ENCODE measurements at places on chromosomes 16 and 17.

GRCh38 chr17:49349541-49349940 is 12.5 kb downstream of the ZNF652 start:
- no peak for DNase-seq

DNA sequence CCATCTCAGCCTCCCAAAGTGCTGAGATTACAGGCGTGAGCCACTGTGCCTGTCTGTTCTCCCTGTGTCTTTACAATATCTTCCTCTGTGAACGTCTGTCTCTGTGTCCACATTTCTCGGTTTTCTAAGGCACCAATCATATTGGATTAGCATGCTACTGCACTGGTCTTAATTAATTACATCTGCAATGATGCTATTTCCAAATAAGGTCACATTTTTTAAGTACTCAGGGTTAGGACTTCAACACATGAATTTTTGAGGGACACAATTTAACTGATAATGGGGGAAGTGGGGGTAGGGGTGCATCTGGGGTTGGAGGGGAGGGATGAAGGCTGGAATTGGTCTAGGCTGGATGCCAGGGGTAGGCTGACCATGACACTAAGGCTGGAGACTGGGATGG is 102.6 kb downstream of the N4BP1 start:
- DNase-seq: no peak

GRCh38 chr16:85698935-85699558 is 10.3 kb upstream of the GINS2 start:
- DNase-seq: no peak

- no peak for DNase-seq
Measured at GRCh38 chr16:57422026-57422944, 17.7 kb downstream of the CCL17 start.

DNA sequence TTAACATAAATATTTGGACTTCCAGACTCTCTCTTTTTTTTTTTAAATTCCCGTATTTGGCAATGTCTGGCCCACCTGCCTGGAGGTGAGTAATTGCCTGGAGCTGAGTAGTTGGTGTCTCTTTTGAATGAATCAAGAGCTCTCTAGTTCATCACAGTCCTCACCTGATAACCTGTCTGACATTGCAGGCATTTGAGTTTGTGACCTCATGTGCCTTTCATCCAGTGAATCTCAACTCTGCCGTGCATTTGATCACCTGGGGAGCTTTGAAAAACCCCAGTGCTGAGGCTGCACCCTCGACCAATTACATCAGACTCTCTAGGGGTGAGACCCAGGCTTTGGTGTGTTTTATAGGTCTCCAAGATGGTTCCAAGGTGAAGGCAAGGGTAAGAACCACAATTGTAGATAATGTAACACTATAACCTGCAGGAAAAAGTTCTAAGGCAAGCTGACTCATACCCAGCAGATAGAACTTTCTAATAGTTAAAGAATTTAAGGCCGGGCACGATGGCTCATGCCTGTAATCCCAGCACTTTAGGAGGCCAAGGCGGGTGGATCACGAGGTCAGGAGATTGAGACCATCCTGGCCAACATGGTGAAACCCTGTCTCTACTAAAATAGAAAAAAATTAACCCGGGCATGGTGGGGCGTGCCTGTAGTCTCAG is 24.5 kb upstream of the HS3ST2 start:
- DNase-seq: no peak

GRCh38 chr17:27654654-27655524 is 23.9 kb downstream of the LGALS9 start:
- peak; percentile 65 for DNase-seq

DNA sequence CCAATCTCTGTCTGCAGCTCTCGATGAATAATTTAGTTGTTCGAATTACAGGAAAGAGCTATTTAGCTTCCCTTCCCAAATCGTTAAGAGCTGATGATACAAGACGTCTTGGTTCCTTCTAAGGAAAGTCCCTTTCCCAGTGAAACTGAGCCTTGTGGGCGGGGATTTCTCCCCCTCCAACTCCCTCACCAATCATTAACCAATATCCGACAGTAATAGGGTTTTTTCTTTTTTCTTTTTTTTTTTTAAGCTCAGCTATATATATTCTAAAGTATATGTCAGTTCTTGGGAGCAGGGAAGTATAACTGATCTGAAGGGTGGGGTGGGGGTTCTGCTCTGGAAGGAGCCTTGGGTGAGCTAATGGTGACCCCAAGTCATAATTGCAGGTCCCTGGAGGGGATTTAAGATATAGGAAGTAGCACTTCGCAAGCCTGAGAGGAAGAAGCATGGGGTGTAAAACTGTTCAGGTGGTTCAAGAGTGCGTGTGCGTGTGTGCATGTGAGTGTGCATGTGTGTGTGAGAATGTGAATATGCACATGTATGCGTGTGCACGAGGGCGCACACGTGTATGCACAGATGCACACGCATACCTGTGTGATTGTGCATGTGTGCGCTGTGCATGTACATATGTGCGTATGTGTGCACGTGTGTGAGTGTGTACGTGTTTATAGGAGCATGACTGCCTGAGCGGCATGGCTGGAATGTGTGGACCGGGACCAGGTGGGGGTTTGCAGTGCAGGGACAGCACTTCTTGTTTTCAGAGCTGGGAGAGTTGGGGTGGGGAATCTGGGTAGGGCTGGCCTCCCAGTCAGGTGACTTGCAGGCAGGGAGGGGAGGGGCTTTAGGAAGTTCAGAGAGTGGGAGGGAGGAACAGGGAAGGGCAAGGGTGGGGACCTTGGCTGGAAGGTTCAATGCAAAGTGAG is 42.7 kb downstream of the SOCS3 start:
- DNase-seq: no peak

DNA sequence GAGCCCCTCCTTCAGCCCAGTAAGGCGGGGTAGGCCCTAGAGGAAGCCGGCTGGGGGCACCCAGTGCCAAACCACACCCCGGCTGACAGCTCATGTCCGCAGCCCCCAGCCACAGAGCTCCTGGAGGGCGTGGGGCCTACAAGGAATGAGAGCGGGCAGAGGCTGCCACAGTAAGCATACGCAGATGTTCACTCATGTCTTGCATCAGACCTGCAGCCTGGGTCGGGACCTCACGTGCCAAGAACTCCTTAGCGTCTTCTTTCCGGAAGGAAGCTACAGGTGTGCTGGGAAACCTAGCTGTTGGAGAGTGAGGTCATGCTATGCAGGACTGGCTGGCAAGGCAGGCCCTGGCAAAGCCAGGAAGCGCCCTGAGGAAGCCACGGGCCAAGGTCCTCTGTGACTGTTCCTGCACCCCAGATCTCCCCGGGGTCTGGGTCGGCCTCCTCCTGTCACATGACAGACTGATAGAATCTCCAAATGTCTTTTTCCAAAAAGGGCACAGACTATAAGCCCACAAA is 1.6 kb downstream of the ZNF598 start:
- DNase-seq: no peak

DNA sequence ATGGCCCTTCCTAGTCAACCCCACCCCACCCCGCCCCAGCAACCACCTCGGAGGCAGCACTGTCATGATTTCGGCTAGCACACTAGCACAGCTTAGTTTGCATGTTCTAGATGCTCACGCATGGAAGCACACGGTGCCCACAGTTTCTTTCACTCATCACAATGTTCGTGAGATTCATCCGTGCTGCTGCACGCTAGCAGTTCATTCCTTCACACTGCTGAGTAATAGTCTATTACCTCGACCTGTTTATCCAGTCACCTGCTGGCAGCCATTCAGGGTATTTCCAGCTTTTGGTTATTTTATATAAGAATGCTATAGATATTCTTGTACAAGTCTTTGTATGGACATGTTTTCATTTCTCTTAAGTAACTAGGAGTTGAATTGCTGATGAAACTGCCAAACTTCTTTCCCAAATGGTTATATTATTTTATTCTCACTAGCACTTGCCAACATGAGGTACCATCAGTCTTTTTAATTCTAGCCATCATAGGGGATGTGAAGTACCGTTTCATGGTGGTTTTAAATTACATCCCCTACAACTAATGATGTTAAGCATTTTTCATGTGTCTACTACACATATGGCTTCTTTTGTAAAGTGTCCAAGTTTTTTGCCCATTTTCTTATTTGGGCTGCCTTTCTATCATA is 75.7 kb downstream of the CYTH1 start:
- DNase-seq: peak; percentile 43

DNA sequence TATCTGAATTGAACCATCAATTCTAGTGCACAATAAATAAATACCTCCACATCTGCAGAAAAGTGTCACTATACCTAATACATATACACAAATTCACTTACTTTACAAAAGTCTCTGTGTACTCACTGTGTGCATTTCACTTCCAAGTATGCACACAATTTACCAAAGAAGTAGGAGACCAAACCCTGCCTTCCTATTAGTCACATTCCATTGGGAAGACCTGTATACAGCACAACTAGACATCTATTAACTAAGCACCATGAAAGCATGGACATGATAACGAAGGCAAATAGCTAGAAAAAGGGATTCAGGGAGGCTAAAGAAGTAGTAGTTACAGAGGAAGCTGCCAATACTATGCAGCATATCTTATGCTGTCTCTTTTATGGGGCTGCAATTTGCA is 139.5 kb downstream of the SNX11 start:
- DNase-seq: no peak

DNA sequence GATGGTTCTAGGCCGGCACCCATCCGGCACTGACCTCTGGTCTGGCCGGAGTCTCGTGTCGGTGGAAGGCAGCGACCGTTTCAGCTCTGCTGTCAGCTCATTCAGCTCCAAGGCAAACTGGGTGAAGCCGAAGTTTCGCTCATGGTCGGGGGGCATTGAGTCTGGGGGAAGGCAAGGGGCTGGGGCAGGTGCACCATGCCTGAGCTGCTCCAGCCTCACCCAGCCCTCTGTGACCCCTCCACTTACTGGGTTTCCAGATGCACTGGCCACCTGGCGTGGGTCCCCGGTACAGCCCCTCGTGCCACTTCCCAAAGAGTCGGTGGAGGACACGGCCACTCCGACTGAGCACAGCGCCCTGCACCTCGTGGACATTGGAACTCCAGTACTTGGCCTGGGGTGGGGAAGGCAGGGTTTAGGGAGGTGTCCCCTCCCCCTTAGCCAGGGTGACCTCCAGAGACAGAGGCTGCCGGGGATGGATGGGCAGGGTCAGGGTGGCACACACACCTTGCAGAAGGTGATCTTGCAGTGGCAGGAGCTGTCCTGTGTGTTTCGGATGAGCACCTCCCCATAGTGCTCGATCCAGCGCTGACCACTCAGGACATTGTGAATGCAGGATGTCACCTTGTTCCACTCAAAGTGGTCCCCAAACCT is 12.6 kb downstream of the OSBPL7 start:
- no peak for DNase-seq

- DNase-seq: no peak
Measured at GRCh38 chr17:79485991-79486390, 124.9 kb downstream of the RBFOX3 start.

- no peak for DNase-seq
Measured at GRCh38 chr17:7611635-7612293, 2.9 kb downstream of the FXR2 start.

DNA sequence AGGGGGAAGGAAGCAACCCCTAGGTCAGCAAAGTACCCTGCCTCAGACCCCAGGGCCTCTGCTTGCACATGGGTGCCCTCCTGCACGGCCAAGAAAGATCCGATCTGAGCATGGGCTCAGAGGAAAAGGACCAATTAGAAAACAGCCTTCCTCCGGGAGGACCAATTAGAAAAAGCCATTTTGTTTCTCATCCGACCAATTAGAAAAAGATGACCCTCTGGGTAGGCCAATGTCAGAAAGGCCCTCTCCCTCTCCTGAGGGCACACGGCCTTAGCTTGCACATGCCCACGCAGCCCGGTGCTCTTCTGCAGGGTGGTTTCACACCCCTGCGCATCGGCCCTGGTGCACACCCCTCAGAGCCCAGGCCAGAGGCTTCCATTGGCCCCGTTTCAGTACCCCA is 5.1 kb upstream of the CISD3 start:
- no peak for DNase-seq

GRCh38 chr17:44628243-44629188 is 27.8 kb upstream of the MEIOC start:
- peak; percentile 53 for DNase-seq

DNA sequence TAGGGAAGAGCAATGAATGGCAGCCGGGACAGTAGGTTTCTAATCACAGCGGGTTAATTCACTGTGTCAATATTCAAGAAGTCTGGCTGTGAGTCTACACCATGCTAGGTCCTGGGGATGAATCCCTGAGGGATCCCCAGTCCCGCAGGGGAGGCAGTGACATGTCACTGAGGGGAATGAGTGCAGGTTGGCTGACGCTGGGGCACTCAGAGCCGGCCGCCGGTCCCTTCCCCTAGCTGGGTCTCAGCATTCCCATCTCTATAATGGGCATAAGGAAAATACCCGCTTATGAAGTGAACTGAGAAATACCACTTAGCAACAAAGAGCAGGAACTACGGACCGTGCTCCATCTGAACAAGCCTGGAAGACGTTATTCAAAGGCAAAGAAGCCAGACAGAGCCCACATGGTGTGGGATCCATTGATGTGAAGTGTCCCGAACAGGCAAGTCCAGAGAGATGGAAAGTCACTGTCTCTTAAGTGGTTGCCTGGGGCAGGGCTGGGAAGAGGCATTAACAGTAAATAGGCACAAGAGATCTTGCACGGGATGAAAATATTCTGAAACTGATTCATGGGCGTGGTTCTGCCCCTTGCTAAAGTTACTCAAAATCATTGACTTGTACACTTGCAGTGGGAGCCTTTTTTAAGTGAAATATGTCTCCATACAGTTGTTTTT is 31.9 kb downstream of the PPL start:
- no peak for DNase-seq

- DNase-seq: no peak
Measured at GRCh38 chr16:85731179-85731578, 19.7 kb downstream of the C16orf74 start.

GRCh38 chr17:31888124-31888523 is 13.4 kb downstream of the UTP6 start:
- no peak for DNase-seq

- DNase-seq: no peak
Measured at GRCh38 chr16:49651996-49652395, 203.9 kb downstream of the ZNF423 start.

GRCh38 chr17:38538906-38539305 is 66.8 kb downstream of the SRCIN1 start:
- DNase-seq: no peak

- no peak for DNase-seq
Measured at GRCh38 chr17:62611292-62611691, 16.2 kb upstream of the MRC2 start.

GRCh38 chr17:13962716-13963240 is 106.5 kb upstream of the COX10 start:
- no peak for DNase-seq

DNA sequence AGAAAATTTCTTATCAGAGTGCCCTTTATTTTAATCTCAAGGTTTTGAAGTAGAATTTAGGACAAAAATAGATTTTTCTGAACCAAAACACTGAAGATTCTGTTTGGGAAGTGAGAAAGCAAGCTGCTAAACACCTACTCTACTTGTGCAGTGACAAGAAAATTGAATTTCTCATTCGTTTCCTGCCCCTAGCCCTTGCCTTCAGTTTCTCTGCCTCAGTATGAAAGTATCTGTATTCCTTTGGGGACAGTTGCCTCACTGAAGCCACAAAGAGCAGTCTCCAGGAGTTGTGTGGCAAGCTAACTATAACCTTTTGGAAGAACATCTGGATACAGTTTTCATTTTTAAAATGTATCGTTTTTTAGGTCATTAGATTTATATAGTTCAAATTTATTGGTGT is 19.7 kb downstream of the MOSMO start:
- DNase-seq: no peak
